ENCODE measurements at places on chromosomes 1 and 21.

DNA sequence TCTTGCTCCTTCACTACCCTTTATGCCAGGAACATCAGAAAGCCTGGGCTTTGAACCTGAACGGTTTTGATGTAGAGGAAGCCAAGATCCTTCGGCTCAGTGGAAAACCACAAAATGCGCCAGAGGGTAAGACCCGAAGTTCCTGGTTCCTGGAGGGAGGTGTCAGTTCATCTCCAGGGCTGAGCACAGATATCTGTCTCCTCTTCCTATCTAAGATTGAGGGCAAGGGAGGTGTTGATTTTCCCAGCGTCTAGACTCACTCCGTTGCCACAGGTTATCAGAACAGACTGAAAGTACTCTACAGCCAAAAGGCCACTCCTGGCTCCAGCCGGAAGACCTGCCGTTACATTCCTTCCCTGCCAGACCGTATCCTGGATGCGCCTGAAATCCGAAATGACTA is 915 bp downstream of the CDC20 start:
- DNase-seq: no peak

DNA sequence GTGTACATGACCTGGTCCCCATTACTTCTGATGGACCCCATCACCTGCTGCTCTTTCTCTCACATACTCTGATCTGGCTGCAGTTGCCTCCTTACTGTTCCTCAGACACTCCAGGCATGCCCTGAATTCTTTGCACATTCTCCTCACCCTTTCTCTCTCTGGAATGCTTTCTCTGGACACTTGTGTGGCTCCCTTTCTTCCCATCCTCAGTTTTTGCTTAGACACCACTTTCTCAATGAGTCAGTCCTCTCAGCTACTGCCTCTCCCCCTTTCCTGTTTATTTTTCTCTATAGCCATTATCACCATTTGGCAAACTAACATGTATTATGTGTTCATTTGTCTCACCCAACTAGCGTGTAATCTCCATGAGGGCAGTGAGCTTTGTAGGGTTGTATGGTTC is 28.1 kb downstream of the PLXNA2 start:
- DNase-seq: no peak

- no peak for DNase-seq
Measured at GRCh38 chr1:221778535-221779142, 36.8 kb upstream of the DUSP10 start.

DNA sequence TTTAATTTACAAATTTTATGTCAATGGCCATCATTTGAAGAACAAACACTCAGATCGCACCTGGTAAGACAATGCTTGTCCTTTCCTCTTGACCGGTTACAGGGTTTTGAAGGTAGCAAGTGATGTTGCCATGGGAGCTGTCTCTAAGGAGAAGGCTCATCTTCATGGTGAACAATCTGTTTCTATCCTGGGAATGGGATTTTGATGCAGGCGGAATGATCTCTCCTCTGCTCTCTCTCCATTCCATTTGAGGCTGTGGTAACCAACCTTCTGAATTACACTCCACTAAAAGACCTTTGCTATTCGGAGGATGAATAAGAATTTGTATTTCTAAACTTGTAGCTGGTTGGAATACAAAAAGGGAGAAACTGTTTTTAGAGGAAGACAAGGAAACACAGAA is 57.9 kb upstream of the SLC5A9 start:
- no peak for DNase-seq

DNA sequence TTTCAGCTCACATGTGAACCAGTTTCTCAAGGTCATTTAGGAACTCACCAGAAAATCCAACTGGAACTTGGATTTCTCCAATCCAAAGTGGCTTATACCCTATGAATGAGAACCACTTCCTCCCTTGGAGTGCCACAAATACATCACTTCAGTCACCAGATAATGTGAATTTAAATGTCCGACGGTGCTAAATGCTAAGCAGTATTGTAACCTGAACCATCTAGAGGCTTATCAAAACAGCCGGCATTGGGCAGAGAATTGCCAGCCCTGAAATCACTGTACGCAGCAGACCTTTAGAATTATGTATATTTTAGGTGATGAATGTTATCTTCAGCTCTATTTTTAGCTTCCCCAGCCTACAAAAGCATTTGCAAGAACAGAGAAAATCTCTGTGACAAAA is 76.8 kb upstream of the COX20 start:
- no peak for DNase-seq

GRCh38 chr1:3001471-3002348 is 19.6 kb upstream of the ACTRT2 start:
- DNase-seq: no peak

DNA sequence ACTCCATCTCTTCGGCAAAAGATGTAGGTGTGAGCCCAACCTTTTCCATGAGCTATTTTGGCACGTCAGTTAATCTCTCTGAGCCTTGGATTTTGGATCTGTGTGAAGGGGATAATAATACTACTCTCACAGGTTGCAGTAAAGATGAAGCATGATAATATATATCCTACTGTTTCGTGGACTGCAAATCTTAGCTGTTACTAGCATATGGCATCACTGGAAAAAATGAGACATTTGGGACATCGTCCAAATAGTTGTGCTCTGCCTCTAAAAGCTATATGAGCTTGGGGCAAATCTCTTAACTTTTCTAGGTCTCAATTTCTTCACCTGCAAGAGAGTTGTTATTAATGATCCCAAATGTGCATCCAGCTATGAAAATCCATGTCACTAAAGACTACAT is 147.4 kb upstream of the ZRANB2 start:
- no peak for DNase-seq

DNA sequence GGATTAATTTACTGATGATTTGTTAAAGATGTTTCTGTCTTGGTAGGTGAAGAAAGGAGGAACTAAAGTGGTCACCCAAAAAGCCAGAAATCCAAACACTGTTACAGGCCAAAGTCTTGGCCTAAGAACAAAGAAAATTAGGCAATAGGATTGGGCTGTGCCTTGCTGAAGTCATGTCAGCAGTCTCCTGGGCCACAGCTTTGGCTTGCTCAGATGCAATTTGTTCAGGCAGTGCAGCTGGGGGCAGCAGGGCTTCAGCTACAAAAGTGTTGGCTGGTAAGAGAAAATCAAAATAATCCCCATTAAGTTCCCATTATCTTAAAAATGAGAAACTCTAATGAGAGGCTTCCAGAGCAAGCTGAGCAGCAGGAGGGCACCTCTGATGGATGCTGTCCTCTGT is 14.0 kb upstream of the RAP1A start:
- DNase-seq: no peak

DNA sequence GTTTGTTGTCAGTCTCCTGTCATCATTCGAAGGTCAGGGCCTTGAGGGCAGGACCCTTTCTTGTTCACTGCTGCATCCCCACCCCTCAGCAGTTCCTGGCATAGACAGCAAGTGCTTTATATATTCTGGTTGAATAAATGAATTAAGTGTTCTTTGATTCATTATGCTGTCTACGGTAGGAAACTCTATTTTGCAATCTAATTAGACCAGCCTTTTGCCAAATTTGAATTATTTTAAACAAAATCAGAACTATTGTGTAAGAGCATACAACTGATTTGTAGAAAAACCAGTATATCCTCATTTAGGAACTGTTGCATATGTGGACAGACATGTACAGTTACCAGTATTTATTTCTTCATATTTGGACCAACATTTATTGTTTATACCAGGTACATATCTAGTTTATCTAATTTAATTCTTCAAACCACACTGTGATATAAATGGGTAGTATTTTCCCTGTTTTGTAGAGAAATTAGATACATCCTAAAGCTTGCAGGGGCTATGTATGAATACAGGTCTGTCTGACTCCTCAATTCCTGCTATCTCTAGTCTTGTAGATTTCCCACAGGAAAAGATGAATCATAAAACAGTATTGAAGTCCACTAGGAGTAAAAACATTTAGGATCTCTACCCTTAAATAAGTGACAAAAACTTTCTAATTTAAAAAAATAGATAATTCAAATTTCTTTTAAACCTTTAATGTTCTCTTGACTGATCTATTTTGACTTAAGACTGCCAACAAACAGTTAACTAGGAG is 10.4 kb downstream of the MGST3 start:
- no peak for DNase-seq

- DNase-seq: peak; percentile 95
Measured at GRCh38 chr1:196361112-196361714, 247.0 kb downstream of the KCNT2 start.

DNA sequence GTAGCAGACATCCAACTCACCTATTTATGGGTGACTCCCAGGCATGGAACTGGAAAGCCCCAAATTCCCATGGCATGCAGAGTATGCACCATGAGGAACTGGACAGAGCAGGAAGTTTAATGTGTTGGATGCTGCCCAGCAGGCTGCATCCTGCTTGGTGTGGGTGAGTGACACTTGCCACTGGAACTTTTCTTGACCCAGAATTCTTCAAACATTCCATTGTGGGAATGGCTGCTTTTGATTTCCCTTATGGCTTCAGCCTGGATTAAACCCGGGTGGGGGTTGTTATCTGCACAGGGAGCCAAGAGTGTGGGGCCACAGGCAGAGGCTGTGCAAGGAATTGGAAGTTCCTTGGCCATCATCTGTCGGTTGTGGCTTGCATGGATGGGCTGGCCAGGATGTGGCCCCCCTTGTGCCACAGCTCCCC is 26.9 kb upstream of the BACE2 start:
- DNase-seq: no peak

DNA sequence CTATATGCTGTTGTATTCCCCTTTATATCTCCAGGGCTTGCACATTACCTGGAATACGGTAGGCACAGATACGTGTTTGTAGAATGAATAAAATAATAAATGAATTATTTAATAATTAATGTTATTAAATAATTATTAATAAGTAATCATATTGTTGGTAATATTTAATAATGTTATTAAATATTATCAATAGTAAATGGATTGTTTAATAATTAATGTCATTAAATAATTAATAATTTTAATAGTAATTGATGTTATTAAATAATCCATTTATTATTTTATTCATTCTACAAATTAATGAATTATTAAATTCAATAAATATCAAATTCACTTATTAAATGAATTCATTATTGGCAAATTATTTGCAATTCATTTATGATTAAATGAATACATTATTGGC is 175.1 kb downstream of the MATN1 start:
- DNase-seq: no peak

- no peak for DNase-seq
Measured at GRCh38 chr1:30743584-30744059, 14.0 kb downstream of the LAPTM5 start.

DNA sequence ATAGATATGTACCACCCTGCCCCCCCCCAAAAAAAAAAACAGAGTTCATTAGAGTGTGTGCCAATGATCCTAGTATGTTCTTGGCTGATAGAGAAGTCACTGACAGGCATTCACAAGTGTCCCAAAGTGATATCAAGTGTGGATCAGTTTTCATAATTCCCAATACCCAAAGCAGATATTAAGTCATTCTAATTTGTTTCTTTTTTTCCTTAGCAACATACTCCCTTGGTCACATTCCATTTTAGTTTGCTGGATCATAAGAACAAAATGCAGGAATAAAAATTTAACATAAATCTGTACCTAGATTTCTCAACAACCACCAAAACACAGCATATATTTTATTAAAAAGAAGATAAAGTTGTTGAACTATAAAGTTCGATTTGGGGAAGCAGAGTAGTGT is 129.8 kb upstream of the PALMD start:
- no peak for DNase-seq

GRCh38 chr21:28256420-28256831 is 736.3 kb downstream of the LTN1 start:
- DNase-seq: no peak

DNA sequence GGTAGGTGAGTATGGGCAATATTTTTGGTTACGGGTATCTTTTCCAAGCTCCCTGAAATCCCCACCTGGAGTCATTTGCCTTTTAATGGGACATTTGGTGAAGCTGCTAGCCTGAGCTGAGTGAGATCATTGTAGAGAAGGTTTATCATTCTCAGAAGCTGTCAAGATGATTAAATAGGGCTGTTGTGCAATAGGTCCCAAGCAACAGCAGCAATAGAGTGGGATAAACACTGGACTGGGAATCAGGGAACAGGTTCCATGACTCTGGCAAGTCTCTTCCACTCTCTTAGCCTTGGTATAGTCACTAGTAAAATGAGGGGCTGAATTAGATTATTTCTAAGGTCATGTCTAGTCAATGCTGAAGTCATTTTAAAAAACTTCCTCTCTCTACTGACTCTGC is 30.3 kb upstream of the FAM78B start:
- DNase-seq: no peak

DNA sequence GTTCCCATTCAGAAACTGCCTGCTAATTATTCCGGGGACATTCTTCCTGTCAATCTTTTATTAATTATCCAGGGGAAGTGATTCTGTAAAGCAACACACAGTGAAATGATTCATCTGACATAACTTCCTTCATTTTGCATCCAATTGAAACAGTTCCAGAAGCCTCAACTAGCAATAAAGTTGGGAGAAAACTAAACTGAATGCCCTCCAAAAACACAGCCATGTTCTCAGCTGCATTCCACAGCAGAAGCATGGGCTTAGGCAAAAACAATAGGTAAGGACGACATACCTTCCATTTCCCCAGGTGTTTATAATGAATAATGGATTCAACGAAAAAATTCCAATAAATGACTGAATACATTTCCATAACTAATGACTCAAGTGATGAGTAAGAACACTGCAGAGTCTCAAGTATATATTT is 36.9 kb upstream of the TARBP1 start:
- DNase-seq: no peak

DNA sequence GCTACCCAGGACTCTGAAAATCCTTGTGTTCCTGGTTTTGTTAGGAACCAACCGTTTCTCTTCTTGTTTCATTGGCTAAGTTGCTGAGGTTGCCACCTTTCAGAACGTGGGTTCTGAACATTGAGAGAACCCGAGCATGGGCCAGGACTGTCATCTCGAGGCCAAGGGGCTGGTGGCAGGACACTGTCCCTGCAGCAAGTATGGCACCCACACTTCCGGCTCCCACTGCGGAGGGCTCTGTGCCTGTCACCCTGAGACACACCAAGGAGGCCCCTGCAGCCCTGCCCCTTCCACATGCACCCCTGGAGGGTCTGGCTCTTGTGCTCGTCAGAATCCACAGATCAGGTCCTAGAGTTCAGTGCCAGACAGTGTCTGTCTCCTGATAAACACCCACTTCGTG is 39.1 kb upstream of the LRRC3 start:
- no peak for DNase-seq

- DNase-seq: no peak
Measured at GRCh38 chr1:240712014-240712731, 100.2 kb upstream of the GREM2 start.

GRCh38 chr1:202411422-202411821 is 62.9 kb downstream of the PPP1R12B start:
- DNase-seq: no peak

GRCh38 chr1:94549706-94550105 is 8.1 kb upstream of the F3 start:
- DNase-seq: no peak

DNA sequence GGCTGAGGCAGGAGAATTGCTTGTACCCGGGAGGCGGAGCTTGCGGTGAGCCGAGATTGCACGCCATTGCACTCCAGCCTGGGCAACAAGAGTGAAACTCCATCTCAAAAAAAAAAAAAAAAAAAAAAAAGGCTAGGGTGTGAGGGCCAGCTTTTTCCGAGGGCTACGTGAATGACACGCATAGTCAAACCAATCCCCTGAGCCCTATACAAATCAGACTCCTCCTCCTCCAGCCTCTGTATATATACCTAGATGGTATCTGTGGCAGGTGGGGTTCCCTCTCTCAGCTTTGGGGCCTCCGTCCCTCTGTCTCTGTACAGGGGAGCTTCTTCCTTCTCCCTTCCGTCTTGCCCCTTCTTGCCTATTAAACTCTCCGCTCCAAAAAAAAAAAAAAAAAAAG is 6.7 kb downstream of the S100A16 start:
- no peak for DNase-seq

- no peak for DNase-seq
Measured at GRCh38 chr1:21653744-21654100, 15.4 kb downstream of the RAP1GAP start.

- no peak for DNase-seq
Measured at GRCh38 chr1:173853074-173853473, 14.7 kb downstream of the GAS5 start.

All from epithelial cell of prostate (primary cell).